ENCODE measurements at places on chromosomes 7 and 10. TPM values are rescaled to one million over a fixed set of nuclear protein-coding genes. Genes with fewer than 3 reads are reported as not detected.

Gene WDFY4
- total RNA-seq, result not detected

Gene POM121C
- 10.8 TPM for total RNA-seq

Gene SP8
- not detected for total RNA-seq

Gene PGAM2
- under 0.01 TPM for total RNA-seq

Gene GRID2IP
- not detected for total RNA-seq

- DNase-seq, result no peak
Observed at GRCh38 chr10:122287570-122287969, 16.5 kb downstream of the BTBD16 start.

- peak; percentile 79 for DNase-seq
Observed at GRCh38 chr10:69869291-69869961, 67.7 kb downstream of the COL13A1 start.

DNA sequence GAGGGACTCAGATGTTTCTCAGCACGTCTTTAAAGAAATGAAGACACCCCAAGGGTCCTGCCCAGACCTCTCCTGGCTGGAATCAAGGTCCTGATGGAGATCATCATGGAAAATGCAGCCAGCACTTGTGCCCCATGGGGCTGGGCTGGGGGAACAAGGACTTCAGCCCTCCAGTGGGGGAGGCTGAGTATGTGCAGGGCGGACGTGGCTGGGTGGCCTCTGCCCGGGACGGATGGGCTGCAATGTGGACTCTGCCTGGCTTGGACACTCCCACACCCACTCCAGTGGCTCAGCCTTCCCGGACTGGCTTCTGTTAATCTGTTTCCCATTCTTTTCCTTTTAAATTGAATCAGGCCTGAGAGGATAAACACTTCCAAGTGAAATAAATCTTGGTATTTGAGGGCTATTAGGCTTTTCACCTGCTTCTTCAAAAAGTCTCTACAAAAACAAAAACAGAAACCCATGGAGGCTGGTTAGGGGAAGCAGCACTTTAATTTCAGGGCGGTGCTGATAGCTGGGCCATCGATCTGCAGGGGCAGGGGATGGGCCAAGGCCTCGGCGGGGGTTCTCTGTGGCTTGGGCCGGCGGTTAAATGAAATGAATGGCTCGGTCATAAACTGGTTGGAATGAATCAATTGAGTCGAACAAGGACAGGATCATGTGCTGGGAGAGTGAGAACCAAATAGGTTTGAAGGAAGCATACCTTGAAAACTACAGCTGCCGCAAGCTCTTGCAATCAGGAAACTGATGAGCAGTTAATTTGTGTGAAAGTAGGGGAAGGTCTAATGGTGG lies 51.4 kb downstream of the ADARB2 start:
- no peak for DNase-seq

DNA sequence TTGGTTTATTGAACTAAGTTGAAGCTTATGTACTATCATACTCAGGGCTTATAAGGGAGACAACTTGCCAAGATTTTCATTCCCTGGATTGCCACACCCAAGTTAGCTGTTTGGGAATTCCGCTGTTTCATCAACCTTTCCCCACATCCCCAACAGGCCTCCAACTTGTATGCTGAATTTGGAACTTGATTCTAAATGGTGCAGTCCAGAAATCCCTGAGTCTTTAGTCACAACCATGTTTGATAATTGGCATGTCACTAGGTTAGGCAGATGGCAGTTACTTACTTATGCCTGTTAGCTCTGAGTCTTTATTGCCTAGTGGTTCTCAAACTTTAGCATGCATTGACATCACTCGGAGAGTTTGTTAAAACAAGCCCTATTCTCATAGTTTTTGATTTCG lies 135.4 kb upstream of the PRPS1L1 start:
- DNase-seq, result no peak

DNA sequence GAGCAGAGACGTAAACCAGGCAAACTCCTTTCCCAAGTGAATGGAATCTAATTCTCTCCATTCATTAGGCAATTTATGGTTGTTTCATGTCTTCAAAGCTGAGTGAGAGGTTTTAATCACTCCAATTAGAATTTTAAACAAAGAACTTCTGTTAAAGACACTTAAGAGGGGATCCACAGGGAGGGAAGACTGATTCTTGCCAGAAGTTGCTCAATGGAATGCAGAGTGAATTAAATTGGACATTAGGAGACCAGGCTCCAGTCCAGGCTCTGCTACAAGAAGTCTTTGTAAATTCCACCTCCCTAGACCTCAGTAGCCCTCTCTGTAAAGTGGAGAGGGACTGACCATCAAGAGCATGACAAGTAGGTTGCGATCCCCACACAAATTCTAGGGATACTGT lies 130.7 kb upstream of the TMEM72 start:
- DNase-seq, result no peak

GRCh38 chr10:105702211-105702610 lies 1061.1 kb downstream of the SORCS3 start:
- DNase-seq, result no peak
